Mesothelial cell of epicardium (in vitro differentiated cells): ENCODE measurements at places on chromosomes 12 and 14.

- no peak for DNase-seq
Observed at GRCh38 chr12:117085318-117085947, 13.8 kb downstream of the TESC start.

GRCh38 chr14:97267509-97267908 is 470.3 kb downstream of the VRK1 start:
- no peak for DNase-seq

- no peak for DNase-seq
Observed at GRCh38 chr12:101859664-101860607, 17.4 kb upstream of the DRAM1 start.

GRCh38 chr14:30297876-30298795 is 260.8 kb upstream of the G2E3 start:
- no peak for DNase-seq

GRCh38 chr12:104460973-104461698 is 4.4 kb downstream of the CHST11 start:
- no peak for DNase-seq

DNA sequence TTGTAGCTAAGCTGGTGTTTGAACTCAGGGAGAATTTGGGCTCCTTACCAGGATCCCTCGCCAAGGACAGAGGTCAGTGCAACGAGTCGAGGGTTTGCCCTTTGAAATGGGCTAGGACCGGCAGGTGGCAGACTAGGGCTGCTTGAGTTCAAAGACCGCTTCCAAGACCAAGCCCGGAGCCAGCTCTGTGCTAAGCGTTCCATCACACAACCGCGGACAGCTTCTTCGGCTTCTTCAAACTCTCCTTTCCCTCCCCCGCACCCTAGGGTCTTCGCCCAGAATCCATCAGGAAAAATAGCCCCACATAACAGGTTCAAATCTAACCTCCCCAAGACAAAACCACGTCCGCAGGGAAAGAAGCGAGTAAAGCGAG is 705 bp upstream of the FLVCR2 start:
- peak; percentile 26 for DNase-seq

DNA sequence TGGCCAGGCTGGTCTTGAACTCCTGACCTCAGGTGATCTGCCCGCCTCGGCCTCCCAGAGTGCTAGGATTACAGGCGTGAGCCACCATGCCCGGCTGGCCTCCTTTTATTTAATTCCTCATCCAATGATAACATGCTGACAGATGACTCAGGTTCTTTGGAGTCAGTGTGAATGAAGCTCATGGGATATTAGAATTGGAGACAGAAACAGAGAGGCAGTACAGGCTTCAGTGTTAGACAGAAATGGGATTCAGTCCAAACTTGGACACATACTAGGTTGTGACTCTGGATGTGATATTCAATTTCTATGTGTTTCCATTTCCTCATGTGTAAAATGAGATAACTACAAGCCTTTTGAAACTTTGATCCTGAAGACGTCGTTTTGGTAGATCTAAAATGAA is 47.3 kb downstream of the PDE3A start:
- DNase-seq = no peak

DNA sequence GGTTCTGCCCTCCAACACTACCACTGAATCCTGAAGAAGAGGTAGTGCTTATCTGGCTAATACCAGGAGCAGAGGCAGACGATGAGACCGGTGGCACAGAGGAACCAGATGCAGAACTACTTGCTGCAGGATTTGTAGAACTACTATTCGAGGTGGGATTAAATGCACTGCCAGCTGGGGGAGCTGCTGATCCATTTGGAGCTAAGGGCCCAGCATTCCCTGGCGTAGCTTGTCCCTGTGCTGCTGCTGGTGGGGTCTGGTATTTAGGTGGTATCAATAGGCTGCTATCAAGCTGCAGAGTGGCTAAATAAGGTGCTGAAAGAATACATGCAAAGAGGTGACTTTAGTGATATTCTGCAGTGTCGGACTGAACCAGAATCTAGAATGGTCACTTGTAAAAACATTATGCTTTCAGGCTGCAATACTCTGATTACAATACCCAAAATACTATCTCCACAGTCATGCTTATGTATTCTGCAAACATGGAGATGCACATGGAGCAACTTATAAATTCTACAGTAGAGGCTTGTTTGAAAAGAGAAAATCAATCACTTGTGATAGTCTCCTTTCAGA is 294.2 kb downstream of the MED13L start:
- no peak for DNase-seq

- DNase-seq = no peak
Observed at GRCh38 chr12:118870551-118870950, 110.8 kb upstream of the SRRM4 start.

GRCh38 chr12:54374562-54375258 is 9.8 kb downstream of the ZNF385A start:
- DNase-seq = no peak

DNA sequence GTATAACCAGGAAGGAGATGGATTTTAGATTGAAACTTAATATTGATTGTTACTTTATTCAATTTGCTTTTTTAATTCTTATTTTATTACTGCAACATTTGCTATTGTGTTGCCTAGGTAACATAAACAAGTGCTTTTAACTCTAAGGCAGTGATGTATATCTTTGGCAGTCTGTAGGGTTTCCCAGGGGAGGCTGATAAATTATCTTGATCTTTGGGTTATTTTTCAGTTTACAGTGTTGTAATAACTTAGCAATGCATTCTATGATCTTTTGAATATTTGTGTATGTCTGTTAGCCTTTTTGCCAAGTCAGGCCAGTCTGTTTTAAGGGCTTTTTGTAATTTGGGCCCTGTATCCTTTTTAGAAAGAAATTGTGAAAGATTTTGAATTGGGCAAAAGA is 7.8 kb upstream of the DTD2 start:
- DNase-seq = no peak

GRCh38 chr12:118402251-118402650 is 25.9 kb downstream of the SUDS3 start:
- no peak for DNase-seq

DNA sequence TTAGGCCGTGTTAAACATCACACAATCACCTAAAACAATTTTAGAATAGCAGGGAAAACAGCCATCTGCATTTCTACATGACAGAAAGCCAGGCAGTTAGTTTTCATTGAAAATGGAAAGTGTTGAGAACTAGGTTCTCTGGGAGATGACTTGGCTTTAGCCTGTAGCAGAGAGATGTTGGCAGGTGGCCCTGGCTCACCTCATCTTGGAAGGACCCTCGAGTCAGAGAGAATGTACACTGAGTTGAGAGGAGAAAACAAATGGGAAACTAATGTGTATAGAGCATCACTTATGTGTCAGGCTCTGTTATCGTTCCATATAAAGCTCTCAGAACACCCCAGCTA is 51.9 kb downstream of the SUSD6 start:
- DNase-seq = no peak

GRCh38 chr12:69097619-69098368 is 141.6 kb upstream of the CPSF6 start:
- DNase-seq = no peak

GRCh38 chr14:50001151-50001998 is 108.5 kb downstream of the ARF6 start:
- DNase-seq = peak; percentile 43

GRCh38 chr12:29519585-29520182 is 22.2 kb upstream of the OVCH1 start:
- DNase-seq = no peak

GRCh38 chr14:100670017-100670752 is 56.5 kb upstream of the DLK1 start:
- no peak for DNase-seq

DNA sequence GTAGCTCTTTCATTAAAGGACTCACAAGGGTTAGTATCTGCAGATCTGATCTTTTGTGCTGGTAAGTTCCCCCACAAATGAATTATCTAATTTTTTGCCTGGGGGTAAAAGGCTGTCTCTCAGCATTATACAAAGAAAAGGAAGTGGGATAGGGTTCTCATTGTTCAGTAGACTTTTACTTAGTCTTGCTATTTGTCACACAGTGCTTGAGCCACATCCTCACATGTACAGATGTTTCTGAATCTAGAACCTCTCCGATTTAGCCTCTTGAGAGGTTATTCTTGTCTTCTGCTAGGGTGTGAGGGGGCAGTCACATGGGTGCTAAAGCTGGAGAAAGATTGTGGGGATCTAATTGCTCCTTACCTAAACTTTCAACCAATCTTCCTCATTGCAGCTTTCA is 93.0 kb downstream of the SLC41A2 start:
- no peak for DNase-seq

DNA sequence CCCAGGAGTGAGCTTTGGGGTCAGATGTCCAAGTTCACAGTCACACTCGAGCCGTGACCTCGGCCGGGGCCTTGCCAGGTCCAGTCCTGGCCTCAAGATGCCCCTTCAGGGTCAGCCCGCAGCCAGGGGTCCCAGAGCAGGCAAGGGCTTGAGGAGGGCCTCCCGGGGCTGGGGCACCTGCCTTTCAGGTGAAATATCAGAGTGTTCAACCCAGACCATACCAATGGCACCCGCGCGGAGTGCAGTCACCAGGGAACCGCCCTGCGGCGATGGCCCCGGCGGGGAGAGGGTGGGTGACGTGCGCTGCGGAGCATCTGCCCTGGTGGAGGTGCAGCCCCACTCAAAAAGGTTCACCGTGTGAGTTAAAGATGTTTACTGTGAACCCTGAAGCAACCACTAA is 16.9 kb downstream of the LRCOL1 start:
- no peak for DNase-seq

- no peak for DNase-seq
Observed at GRCh38 chr14:23008831-23009230, 1.1 kb downstream of the C14orf93 start.

DNA sequence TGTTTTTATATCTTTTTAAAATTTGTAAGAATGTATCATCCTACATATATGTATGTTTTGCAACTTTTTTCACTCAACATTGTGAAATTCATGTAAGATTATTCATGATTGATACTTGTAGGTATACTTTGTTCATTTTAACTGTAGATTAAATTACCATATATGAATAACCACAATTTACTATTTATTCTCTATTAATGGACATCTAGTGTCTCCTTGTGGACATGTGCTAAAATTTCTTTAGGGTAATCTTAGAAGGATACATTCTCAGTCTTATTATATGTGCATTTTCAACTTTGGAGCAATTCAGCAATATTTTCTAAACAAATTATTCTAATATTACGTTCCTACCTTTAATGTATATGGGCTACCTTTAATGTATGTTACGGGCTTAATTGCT is 192.4 kb downstream of the FUT8 start:
- DNase-seq = no peak

- no peak for DNase-seq
Observed at GRCh38 chr12:19150273-19150900, 20.9 kb downstream of the PLEKHA5 start.

DNA sequence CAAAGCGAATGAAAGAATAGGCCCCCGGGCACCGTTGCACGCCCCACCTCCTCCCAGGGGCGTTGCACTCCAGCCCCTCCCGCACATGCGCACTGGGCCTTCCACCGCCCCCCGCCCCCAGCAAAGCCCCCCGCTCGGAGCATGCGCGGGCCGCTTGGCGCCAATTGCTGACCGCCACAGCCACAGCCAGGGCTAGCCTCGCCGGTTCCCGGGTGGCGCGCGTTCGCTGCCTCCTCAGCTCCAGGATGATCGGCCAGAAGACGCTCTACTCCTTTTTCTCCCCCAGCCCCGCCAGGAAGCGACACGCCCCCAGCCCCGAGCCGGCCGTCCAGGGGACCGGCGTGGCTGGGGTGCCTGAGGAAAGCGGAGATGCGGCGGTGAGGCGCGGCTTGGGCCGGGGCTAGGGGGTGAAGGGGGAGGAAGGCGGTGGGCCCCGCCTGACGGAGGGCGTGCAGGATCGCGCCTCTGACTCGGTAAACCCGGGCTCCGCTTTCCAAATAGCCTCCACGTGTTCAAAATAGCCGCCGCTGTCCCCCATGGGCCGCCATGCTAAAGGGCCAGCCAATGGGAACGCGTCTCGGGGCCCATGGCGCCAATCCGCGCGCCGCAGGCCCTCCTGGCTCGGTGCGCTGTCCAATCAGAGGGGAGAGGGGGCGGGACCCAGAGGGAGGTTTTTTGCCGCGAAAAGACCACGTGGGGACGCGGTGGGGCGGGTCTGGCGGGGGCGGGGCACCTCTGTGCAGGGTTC is at the start of gene UNG:
Gene UNG, plus strand, starts transcription at position 163 of the 748 bp plus-strand sequence. Its CDS starts 83 bp downstream, at position 246.
- peak; percentile 98 for DNase-seq

GRCh38 chr14:81509321-81509720 is 24.3 kb downstream of the SEL1L start:
- DNase-seq = no peak

DNA sequence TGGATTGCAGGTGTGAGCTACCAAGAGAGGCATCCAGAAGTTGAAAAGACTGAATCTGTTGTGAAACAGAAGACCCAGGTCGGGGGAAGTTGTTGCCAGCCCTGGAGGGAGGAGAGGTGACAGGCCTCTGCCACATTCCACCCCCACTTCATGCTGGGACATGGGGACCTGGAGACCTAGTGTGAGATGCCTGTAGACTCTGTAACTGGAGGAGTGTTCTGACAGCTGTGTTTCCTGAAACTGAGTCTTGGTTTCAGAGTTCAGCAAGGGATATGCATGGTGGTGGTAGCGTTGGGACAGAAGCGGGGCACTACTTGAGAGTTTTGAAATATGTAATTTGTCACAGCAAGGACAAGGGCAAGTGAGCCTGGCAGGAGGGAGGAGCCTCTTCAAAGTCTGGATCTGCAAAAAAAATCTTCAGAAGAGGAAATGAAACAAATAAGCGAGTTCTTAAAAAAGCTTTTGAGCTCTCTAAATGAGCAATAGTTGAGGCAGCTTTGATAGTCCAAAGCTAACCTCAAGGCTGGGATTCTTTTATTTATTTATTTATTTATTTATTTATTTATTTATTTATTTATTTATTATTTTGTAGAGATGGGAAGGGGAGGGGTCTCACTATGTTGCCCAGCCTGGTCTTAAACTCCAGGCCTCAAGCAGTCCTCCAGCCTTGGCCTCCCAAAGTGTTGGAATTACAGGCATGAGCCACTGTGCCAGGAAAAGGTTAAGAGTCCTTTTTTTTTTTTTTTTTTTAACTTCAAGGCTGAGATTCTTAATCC is 58.9 kb upstream of the EEA1 start:
- no peak for DNase-seq

- no peak for DNase-seq
Observed at GRCh38 chr14:98240376-98240775, 1031.6 kb downstream of the BCL11B start.

DNA sequence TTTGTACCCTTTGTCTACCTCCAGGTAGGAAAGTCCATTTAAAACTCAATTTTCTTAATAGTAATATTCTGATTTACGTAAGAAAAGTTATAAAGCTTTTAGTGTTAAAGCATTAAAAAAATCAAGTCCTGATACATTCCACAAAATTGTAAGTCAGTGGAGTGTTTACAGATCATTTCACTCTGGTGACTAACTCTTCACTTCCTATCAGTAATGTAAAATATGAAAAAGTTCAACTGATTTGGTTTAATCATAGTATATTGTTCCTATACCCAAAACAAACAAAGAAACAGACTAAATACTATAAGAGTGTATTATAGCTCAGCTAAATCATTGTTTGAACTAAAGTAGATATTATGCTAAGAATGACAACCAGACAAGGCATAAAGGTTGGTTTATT is 85.9 kb downstream of the VEZT start:
- DNase-seq = no peak

DNA sequence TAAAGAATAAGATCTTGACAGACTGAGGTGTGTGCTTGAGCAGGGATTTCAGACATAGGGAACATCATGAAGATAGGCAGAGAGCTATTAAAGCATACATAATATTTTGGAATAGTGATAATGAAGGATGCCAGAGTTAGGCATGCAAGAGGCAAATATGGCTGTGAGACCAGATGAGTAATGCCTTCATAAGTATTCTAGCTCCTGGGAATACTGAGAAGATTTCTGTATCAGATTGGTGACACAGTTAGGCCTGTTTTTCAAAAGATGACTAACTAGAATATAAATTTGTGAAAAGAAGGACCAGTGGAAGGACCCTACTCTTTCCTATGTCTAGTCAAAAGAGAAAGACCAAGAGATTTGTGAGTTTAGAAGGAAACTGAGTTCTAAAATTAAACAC is 108.8 kb downstream of the TXNDC16 start:
- no peak for DNase-seq
